ENCODE measurements at places on chromosomes 5 and 9.
A peak's percentile ranks its signal among the peaks of the same experiment; 100 is the strongest.

DNA sequence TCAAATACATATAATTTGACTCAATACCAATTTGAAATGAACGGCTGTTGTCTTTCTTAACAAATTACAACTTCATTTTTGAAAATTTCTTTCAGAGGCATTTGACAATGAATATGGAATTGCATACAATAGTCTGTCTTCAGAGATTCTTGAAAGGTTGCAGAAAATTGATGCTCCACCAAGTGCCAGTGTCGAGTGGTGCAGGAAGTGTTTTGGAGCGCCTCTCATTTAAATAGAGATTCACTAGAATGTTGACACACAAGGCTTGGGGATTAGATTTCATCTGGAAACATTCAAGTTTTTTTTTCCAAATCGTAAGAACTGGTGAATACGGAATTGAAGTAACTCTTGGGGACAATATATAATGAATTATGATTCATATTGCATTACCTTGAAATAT lies 8.1 kb downstream of the RPS6 start:
- DNase-seq: no peak

DNA sequence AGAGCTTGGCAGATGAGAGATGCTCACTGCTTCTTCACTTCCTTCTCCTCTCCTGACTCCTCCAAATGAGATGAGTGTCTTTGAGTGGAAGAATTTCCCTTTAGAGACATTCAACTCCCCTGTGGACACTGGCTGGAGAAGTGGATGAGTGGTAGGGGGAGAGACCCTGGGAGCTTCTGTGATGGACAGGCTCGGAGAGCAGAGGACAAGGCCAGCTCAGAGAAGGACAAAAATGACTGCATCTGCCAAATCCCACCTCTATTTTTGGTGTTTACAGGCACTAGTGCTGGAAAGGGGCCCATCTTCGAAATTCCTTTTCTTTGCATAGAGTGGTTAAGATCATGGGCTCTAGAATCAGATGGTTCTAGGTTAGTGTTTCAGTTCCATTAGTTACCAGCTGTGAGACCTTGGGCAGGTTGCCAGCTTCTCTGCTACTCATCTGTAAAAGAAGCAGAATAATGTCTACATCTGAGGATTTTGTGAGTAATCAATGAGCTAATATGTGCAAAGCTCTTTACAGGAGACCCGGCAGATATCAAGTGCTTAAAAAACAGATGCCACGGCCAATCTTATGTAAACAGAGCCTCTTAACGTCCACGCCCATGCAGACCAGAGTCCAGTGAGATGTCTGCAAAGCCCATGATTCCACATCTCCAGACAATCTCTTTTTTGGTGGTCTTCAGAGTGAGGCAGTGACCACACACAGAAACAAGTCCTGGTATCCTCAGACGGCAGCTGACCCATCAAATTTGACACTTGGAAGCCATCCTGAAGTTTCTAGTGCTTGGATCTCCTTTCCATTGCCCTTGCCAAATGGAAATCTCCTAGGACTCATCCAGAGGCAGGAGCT lies 13.6 kb upstream of the COL27A1 start:
- DNase-seq: no peak

- DNase-seq: peak; percentile 11
Observed at GRCh38 chr9:77488439-77489126, 159.5 kb downstream of the GNA14 start.

DNA sequence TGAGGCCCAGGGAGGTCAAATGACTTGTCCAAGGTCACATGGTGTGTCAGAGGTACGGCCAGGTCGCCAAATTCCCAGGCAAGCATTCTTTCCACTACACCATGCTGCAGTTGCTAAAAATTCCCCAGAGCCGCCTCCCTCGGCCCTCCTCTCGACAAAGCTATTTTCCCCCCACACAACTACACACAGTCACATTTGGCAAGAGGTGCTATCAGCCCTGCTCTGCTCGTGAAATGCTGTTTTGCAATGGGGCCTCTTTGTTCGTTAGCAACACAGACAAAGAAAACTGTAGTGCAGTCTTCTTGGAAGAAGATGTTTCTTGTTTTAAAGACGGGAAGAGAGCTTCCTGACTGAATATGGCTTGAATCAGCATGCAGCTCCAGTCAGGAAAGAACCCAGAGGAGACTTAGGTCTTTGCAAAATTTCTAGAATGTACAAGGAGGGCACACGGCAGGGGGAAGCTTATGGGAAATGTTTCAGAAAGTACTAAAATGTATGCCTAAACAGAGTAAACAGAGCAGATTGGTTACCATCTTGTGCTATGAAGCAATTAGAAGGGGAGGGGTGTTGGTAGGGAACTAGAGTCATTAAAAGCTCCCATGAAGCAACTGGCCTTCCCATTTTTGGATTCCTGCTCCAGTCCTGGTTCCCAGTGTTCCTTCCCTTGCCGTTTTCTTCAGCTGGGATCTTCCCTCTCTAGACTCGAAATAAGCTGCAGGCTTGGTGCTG lies 14.2 kb downstream of the SLIT3 start:
- no peak for DNase-seq

- no peak for DNase-seq
Observed at GRCh38 chr5:180367300-180367699, 14.2 kb upstream of the GFPT2 start.

- DNase-seq: peak; percentile 25
Observed at GRCh38 chr5:18984559-18985080, 1003.4 kb downstream of the CDH18 start.

- no peak for DNase-seq
Observed at GRCh38 chr5:71810023-71810422, 90.9 kb downstream of the CARTPT start.

GRCh38 chr9:88320748-88321415 lies 67.4 kb upstream of the SPIN1 start:
- no peak for DNase-seq

DNA sequence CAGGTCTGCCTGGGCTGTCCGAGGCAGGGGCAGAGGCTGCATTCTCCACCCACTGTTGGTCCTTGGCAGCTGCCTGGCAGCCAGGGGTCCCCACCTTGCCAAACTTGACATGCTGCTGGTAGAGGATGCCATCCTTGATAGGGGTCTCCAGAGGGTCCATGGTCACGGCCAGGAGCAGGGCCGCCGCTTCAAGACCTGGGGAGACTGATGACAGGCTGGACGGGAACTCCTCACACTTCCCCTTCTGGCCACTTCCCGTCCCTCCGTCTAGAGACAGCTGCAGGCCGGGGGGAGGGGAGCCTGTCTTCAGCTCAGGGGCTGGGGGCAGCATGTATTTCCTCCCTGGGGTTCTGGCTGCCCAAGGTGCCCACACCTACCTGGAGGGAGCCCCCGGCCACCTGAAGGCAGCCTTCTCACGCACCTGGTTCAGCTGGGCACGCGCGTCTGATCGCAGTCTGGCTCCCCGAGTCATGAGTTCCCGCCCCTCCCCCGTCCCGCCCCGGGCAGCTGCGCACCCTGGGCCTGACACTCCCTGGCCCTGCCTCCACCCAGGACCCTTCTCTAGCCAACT lies at the start of gene DOK3:
Gene DOK3 (minus strand): TSS at position 446 of the 571 bp plus-strand sequence. CDS start 286 bp downstream, at position 160.
- DNase-seq: no peak

DNA sequence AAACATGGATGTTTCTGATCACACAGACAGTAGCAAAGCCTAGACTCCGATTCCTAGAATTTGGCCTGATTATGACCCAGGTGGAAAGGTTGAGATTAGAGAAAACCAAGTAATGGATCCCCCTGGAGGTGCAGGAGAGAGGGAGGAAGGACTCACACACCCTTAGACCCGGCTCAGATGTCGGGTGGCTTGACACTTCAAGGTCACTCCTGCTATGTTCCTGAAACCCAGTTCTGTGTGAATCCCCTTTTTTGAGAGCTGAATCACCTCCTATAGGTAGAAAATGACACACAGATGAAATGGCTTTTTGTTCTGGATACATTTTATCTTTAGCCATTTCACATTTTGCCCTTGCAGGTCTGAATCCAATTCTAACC lies 192.8 kb downstream of the ARRDC3 start:
- no peak for DNase-seq

- DNase-seq: no peak
Observed at GRCh38 chr5:169875731-169876130, 104.6 kb downstream of the INSYN2B start.

DNA sequence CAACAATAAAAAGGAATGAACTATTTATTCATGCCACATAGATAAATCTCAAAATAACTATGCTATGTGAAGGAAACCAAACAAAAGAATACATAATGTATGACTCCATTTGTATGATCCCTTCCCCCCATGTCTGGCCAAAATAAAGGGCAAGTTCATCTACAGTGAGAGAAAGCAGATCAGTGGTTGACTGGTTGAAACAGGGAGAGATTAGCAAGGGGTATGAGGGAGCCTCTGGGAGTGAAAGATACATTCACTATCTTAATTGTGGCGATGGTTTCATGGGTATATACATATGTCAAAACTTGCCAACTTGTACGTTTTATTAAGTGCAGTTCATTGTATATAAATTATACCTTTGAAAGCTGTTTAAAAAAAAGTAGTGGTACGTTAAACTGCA lies 4.8 kb downstream of the PSMD5 start:
- no peak for DNase-seq

GRCh38 chr5:10682801-10683525 lies 78.1 kb downstream of the DAP start:
- no peak for DNase-seq

All from T47D (cell line).